Left colon (tissue), 2 donors: ENCODE measurements at places on chromosomes 2 and 18. TPM values are rescaled to one million over a fixed set of nuclear protein-coding genes. Genes with fewer than 3 reads are reported as not detected.

The TM4SF20 gene
- total RNA-seq: 54.3 TPM

GRCh38 chr2:33181466-33181865 lies 234.7 kb downstream of the LTBP1 start:
- no peak for DNase-seq

The G6PC2 gene
- total RNA-seq: 0.31 TPM

GRCh38 chr2:74053959-74054715 lies 69.4 kb downstream of the TET3 start:
- no peak for DNase-seq

GRCh38 chr2:169525434-169525833 lies 15.9 kb downstream of the KLHL41 start:
- DNase-seq: no peak

DNA sequence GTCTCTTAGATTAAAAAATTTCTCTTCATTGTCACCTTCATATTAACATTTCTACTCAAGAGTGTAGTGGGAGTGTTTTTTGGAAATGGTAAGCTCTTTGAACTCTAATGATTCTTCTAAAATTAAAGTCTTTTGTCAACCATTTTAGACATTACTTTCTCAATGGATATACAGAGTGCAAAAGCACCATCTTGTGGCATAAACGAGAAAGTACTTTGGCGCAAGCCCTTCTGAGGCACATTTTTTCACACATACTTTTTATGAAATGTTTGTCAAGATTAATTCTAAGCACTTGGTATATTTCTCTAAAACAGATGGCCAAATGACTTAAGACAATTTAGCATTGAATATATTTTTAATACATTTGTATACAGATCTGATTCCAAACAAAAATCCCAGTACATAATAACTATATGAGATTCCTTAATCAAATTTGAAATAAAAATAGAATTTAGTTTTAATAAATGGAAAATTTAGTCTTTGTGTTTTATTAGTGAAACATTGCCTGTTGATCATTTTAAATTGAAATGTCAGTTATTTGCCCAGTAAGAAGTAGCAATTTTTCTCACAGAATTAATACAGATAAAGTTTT lies 63.3 kb upstream of the GALNT5 start:
- peak; percentile 12 for DNase-seq
